CD4-positive, alpha-beta T cell treated with Interleukin-17A for 1 hour (primary cell): ENCODE measurements at places on chromosomes 5 and 9.

GRCh38 chr5:172281346-172281745 is 2.2 kb downstream of the UBTD2 start:
- no peak for DNase-seq

- no peak for DNase-seq
Observed at GRCh38 chr5:150116667-150117400, 30.5 kb upstream of the CSF1R start.

DNA sequence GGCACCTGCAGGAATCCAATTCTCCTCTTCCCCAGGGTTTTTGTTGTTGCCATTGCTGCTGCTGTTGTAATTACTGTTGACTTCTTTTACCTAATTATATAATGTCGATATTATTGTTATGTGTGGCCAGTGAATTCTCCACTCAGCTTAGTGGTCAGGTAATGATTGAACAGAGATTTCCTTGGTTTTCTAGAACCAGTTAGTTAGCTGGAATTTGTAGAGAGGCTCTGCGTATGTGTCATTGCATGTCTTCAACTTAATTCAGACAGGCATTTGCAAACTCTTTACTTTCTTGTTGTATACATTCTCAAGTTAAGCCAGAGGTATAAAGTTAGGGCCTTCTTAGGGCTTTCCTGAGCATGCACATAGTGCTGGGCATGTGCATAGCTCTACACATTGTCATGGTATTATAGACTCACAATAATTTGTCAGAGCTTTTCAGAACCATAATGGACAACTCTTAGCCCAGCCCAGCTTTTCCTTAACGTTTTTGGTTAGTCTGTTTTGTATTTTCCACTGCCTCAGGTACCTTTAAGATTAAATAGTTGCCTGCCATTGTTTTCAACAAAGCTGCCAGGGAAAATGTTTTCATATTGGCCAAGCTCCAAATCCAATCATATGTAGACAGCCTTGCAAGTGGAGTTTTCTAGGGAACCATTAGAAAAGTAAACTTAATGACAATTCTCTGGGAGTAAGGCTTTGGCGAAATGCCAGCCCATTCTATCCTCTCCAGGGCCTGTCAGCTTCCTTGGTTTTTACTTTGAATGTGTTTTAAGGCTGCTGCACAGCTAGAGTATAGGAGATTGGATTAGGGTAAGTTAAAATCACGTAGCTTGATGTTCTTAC is 68.1 kb downstream of the UBE2R2 start:
- DNase-seq = no peak

DNA sequence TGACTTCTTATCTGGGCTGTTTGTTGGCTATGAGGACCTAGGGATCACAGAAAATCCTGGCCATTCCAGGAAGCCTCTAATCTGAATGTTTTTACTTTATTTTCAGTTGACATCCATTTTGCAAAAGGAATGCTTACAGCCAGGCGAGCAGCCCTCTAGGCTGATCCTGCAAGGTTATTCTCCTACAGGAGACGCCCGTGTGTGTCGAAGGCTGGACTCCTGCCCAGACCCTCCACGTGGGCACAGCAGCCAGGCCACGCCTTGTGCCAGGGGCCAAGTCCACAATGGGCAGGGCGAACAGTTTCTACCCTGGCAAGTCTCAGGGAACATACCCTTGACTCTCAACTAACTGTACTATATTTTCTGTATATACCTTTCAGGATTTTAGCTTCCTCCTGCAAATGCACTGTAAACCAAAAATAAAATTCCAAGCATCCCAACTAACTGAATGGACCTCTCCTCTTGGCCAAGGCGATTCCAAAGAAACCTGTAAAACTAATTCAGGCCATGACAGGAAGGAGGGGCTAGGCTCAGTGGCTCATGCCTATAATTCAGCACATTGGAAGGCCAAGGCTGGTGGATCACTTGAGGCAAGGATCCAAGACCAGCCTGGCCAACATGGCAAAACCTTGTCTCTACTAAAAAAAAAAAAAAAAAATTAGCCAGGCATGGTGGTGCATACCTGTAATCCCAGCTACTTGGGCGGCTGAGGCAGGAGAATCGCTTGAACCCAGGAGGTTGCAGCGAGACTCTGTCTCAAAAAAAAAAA is 5.7 kb downstream of the CMBL start:
- DNase-seq = no peak

- no peak for DNase-seq
Observed at GRCh38 chr5:149913436-149914419, 30.9 kb downstream of the PDE6A start.

- no peak for DNase-seq
Observed at GRCh38 chr9:111992523-111992922, 95.9 kb downstream of the UGCG start.

DNA sequence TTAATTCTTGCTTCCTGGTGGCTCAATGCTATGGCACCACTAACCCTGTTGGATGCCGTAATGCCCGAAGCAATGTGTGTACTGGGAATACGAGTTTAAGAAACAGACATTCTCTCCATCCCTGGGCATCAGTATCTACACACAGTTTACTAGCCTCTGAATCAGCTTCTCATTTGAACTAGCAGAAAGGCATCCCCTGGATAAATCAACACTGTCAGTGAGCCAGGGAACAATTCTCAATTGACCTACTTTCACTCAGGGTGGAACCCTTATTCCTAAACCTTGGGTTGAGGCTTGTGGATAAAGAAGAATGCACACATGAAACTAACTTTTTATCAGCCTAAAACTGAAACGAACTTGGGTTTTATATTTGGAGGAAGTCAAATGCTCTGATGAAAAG is 331.0 kb downstream of the GADD45G start:
- DNase-seq = no peak

GRCh38 chr5:30607301-30607894 is 586.1 kb upstream of the CDH6 start:
- DNase-seq = no peak

GRCh38 chr5:137218896-137219295 is 280.2 kb downstream of the SPOCK1 start:
- DNase-seq = no peak

DNA sequence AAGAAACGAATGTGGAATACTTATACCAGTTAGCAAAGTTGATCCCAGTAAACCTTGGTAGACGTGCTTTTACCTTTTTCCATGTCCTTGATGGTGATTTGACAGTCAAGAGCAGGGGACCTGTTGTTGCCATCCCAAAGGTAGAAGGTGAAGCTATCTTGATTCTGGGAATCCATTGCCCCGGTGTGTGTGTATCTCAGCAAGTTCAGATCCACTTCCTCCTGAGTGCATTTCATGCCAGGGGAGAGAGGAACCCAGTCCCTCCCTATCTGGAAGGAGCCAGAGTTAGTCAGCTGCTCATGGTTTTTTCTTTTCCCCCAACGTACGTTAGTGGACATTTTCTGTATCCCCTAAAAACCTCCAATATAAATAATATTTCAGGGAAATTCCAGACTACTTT is 66.3 kb upstream of the CER1 start:
- no peak for DNase-seq
